ENCODE measurements at places on chromosomes 16 and 17.

DNA sequence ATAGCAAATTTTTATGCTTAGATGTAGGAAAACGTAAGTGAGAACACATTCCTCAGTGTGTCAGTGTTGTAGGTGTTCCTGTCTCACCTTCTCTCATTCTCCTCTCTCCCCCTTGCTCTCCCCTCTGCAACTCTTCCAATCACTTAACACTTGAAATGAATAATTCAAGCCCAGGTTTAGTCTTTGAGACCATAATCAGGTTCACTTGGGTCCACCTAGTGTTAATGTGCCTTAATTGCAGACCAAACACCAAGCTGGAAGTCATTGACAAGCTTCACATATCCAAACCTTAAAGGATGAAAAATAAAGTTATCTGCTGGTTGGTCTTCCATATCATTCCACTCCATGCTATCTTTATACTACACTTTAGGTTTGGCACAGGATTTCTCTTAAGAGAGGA, 37.0 kb downstream of the STXBP4 start:
- H3K36me3 ChIP-seq: no peaks in the 10 kb centered on the region
- H3K27ac ChIP-seq: no peak overlapping the region
- no peak for DNase-seq
- no peak overlapping the region for H3K4me3 ChIP-seq
- no peaks in the 10 kb centered on the region for H3K27me3 ChIP-seq
- no peaks in the 10 kb centered on the region for H3K4me1 ChIP-seq

DNA sequence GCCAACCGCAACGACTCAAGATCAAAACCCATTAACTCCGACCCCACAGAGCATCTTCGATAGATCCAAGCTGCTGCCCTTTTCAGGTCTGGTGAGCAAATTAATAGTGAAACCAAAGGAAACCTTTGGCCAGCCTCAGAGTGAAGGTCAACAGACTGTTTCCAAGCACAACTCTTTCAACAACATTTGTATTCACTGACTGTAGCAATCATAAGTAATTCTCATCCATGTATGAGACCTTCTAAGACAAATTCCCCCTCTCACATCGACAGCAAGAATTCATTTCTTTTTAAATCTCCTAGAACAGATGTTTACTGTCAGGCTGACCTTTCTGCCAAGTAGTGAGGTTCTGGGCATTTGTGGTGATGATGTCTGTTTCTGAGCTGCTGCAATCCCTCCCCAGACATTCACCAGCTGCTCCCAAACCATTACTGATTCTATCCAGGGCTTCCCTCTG, 64.2 kb downstream of the SLC39A11 start:
- peak overlapping the region; percentile 49 for H3K4me3 ChIP-seq
- H3K36me3 ChIP-seq: peaks cover 73% of the 10 kb centered on the region
- peak overlapping the region; percentile 63 for H3K27ac ChIP-seq
- no peaks in the 10 kb centered on the region for H3K27me3 ChIP-seq
- peak; percentile 26 for DNase-seq

DNA sequence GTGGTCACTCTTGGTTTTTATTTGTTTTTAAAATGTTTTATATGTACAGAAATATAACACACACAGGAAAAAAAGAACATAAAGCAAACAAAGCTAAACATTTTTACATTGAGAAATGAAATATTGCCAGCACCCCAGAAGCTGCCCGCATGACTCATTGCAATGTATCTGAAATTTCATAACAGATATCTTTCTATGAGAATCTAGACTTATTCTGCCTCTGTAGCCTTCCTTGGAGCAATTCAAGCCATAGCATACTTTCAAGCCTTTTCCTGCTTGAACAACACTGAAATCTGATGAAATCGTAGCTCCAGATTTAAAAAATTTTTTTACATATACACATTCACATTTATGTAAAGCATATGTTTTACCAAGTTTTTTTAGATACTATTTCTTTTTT, 86.9 kb downstream of the RBBP6 start:
- H3K4me1 ChIP-seq: no peaks in the 10 kb centered on the region
- no peak overlapping the region for H3K27ac ChIP-seq
- H3K27me3 ChIP-seq: peaks cover 14% of the 10 kb centered on the region
- no peaks in the 10 kb centered on the region for H3K36me3 ChIP-seq
- DNase-seq: no peak
- no peak overlapping the region for H3K4me3 ChIP-seq

- DNase-seq: no peak
- no peak overlapping the region for H3K4me3 ChIP-seq
- H3K36me3 ChIP-seq: peaks cover 85% of the 10 kb centered on the region
- peak overlapping the region; percentile 20 for H3K27ac ChIP-seq
- no peaks in the 10 kb centered on the region for H3K4me1 ChIP-seq
Measured at GRCh38 chr16:81945665-81946064, 65.6 kb downstream of the SDR42E1 start.

DNA sequence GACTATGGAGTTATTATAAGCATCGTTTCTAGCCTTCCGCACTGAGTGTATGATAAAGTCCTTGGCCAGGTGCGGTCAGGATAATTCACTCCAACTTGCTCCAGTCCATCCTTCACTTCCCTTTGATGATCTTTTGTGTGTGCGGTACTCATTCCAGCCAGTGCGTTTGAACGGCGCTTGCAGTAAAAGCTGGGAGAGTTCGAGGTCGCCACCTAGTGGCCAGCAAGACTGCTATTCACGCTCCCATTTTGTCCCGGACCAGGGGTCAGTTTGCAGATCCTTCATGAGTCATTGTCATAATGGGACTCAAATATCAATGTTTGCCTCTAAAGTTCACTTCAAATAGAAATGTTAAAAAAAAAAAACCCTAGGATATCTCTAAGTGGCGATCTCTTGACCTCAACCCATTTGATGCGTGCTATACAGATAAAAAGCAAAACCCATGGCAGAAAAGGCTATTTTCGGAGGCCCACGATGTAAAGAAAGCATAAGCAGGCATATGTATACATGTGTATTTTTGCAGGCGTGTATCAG, 417.1 kb downstream of the TMEM114 start:
- H3K27ac ChIP-seq: no peak overlapping the region
- no peak overlapping the region for H3K4me3 ChIP-seq
- peak; percentile 22 for DNase-seq
- peaks cover 2% of the 10 kb centered on the region for H3K4me1 ChIP-seq
- H3K36me3 ChIP-seq: no peaks in the 10 kb centered on the region

GRCh38 chr17:75512926-75513640, 2.3 kb downstream of the CASKIN2 start:
- no peak overlapping the region for H3K27ac ChIP-seq
- peaks cover 20% of the 10 kb centered on the region for H3K4me1 ChIP-seq
- DNase-seq: no peak
- H3K27me3 ChIP-seq: no peaks in the 10 kb centered on the region
- no peak overlapping the region for H3K4me3 ChIP-seq

DNA sequence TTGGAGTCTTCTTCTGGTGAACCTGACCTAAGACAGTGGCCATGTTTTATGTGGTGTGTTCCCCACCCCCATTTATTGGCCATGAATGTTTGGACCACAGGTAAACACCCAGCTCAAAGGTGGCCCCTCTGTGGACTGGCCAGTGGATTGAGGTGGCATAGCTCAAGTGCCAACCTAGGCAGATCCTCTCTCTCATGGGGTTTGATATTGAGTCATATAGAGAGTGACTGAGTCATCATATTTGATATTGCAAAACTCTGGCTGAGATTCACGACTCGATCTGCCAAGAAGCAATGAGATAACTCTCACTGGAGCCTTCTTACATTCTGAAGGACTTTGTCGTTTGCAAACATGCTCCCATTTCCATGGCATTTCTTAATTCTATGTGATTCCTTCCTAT, 10.5 kb upstream of the TEKT3 start:
- H3K27me3 ChIP-seq: peaks cover 38% of the 10 kb centered on the region
- H3K36me3 ChIP-seq: no peaks in the 10 kb centered on the region
- no peak overlapping the region for H3K4me3 ChIP-seq
- DNase-seq: no peak

DNA sequence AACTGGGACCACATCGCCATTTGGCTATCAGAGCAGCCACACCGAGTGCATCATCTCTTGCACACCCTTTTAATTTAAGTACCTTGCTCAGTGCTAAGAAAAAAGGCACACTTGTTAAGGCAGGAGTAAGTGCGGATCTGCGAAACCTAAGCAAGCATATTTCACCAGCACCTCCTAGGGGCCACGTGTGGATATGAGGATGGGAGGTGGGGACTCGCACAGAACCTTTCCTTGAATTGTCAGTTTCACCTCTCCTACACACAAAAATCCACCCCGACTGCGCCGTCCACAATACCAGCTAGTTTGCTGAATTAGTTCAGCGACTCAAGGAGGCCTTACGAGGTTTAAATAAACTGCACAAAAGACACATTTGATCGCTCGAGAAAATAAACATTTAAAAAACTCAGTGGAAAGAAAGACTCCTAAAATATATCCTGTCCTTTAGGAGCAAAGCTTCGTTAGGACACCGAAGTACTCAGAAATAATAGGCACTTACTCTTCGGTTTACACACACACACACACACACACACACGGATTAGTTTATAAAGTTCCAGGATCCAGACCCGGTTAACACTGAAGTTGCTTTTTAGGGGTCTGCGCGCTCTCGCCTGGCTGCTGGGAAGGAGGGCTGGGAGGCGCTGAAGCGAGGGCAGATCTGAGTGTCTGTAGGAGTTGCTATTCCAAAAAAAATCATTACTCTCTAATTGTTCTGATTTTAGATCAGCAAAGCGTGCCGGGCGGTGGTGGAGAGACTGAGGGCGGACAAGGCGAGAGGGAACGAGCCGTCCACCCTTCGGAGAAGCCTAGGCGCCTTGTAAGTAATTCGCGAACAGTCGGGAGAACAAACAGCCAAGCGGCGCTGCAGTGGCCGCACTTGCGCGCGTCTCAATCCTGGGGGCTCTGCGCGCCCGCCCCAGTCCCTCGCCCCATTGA, 1.0 kb upstream of the KCNJ2 start:
- H3K27me3 ChIP-seq: peaks cover 28% of the 10 kb centered on the region
- H3K27ac ChIP-seq: peak overlapping the region; percentile 39
- no peaks in the 10 kb centered on the region for H3K36me3 ChIP-seq
- peaks cover 21% of the 10 kb centered on the region for H3K4me1 ChIP-seq

GRCh38 chr17:64781014-64781756, 119.1 kb upstream of the SMURF2 start:
- peaks cover 63% of the 10 kb centered on the region for H3K4me1 ChIP-seq
- H3K36me3 ChIP-seq: peaks cover 26% of the 10 kb centered on the region
- DNase-seq: no peak
- H3K4me3 ChIP-seq: peak overlapping the region; percentile 79

DNA sequence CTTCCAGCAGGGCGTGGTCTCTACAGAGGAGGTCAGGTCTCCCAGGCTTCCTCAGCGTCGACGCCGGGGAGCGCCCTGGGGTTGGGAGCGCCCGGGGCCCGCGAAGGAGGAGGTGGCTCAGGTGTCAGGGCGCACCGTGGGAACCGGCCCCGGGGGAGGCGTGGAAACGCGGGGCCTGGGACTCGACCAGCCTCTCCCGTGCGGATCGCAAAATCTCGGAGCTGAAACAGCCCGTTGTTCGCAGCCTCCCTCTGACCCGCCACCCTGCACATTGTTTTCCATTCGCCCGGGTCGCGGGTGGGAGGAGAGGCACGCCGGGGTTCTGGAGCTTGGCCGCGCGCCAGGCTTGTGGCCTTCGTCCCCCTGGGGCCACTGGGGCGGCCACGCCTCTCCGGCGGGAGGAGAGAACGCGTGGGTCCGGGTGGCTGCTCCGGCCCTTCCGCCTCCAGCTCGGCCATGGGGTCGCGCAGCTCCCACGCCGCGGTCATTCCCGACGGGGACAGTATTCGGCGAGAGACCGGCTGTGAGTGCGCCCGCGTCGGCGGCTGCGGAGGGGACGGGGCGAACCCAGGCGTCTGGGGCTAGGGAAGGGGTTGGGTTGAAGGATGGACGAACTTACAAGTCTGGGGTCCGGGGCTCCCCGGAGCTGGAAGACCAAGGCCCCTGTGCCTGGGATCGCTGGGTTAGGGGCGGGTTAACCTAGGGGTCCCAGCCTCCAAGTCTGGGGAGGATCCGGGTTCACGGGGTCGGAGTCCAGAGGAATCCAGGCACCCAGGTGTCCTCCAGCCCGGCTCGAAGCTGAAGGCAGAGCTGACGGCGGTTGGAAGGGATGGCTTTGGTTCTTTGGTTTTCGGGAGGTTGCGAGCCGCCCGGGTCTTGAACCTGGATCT, at the start of gene CHP2:
CHP2 (plus strand) TSS at position 433 of the 890 bp plus-strand sequence; CDS start at position 457, 24 bp downstream.
- H3K27me3 ChIP-seq: peaks cover 68% of the 10 kb centered on the region
- DNase-seq: no peak
- peak within 1 kb of the TSS; percentile 60 for H3K4me3 ChIP-seq
- no peaks in the 10 kb centered on the region for H3K36me3 ChIP-seq
- H3K4me1 ChIP-seq: peaks cover 9% of the 10 kb centered on the region

DNA sequence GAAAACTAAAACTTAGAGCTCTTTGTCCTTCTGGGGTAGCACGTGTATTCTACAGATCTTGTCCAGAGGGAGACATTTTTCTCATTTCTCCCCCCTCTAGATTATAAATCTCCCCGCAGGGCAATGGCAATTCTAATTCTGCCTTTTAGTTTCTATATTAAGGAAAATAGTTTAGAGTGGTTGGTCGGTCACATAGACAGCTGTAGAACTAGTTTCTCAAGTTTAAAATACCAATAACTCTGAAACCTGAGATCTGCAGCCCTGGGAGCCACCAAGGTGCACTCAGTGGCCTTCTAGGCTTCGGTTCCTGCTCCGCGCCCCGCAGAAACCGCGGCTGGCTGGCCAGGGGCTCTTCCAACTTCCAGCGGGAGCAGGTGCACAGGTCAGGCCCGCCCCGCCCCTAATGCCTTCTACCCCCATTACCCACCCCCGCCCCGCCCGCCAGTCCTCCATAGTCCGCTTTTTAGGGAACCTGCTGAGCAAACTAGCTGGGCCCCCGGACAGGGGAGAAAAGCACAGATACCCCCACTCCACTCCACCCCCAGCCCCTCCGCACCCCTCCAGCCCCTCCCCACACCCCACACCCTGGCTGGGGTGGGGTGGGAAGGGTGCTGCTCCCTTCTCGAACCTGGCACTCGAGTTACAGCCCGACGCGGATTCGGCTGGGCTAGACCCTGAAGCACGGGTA, 431 bp downstream of the SLFN11 start:
- H3K36me3 ChIP-seq: peaks cover 17% of the 10 kb centered on the region
- H3K27me3 ChIP-seq: no peaks in the 10 kb centered on the region
- peak overlapping the region; percentile 93 for H3K4me3 ChIP-seq

DNA sequence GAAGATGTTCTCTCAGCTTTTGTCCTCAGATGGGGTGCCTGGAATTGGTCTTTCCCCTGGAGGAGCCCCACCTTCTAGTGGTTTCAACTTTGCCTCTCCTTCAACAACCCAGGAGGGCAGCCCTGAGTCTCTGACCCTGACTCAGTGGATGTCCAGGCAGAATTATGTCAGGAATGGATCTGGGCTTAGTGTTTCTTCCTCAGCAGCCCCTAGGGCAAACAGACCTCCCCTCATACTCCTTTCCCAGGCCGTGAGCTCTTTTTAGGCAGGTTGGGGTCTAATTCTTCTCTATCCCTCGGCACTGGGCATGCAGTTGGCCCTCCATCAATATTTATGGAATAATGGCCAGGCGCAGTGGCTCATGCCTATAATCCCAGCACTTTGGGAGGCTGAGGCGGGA, 20.2 kb upstream of the FMNL1 start:
- peaks cover 10% of the 10 kb centered on the region for H3K4me1 ChIP-seq
- no peak overlapping the region for H3K27ac ChIP-seq
- no peaks in the 10 kb centered on the region for H3K27me3 ChIP-seq
